Esophagus squamous epithelium (tissue), 5 donors: ENCODE measurements at places on chromosomes 5 and 9.
A peak's percentile ranks its signal among the peaks of the same experiment; 100 is the strongest.

DNA sequence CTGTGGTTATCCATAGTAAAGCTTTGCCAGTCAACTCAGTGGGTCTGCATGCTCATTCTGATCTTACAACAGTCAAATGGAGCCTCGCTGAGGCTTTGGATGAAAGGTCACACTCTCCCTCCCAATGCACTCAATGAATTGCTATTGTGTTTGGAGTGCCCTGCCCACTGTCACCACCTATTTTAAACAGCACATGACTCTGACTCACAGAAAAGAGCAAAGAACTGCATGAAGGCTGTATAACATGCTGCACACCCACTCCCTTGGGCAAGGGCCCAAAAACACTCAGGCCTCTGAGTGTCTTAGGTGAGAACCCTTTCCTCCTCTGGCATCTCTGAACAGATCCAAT lies 118.7 kb upstream of the CCDC112 start:
- no peak for DNase-seq

DNA sequence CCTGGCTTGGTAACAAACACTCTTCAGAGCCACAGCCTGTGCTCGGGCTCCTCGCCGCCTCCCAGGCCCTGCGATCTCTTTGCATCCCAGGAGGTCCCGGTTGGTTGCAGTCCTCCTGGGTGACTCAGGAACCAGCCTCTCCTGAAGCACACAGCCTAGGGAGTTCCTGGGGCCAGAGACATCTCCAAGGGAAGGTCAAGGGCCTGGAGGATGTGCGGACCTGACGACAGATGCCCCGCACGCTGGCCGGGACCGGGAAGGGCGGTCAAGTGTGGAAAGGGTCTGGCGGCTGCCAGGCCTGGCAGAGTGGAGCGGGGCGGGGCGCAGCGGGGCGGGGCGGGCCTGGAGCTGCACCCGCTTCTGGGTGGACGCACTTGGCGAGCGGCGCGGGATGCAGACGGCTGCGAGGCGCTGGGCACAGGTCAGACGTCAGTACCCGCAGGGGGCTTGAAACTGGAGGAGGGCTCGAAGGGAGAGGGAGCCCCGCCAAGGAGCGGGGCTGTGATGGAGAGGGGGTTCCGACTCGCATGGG lies 45.0 kb upstream of the PRSS3 start:
- no peak for DNase-seq

DNA sequence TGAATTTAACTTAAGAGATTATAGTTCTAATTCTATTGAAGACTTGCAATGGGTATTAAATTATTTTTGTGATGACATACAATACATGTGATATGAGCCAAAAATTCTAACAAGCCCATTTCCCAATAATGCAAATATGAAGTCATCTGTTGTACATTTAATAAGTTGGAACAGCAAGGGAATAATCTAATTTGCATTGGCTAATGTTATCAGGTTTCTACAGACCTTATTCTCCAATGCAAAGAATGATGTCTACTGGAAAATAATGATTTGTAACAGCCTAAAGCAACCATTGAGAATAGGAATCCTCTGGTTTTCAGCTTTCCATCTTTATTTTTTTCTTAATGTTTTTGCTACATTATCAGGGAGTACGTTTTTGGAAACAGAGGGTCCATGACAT lies 89.1 kb upstream of the MINAR2 start:
- DNase-seq, result no peak

GRCh38 chr5:139146809-139147482 lies 51.2 kb downstream of the SIL1 start:
- no peak for DNase-seq

DNA sequence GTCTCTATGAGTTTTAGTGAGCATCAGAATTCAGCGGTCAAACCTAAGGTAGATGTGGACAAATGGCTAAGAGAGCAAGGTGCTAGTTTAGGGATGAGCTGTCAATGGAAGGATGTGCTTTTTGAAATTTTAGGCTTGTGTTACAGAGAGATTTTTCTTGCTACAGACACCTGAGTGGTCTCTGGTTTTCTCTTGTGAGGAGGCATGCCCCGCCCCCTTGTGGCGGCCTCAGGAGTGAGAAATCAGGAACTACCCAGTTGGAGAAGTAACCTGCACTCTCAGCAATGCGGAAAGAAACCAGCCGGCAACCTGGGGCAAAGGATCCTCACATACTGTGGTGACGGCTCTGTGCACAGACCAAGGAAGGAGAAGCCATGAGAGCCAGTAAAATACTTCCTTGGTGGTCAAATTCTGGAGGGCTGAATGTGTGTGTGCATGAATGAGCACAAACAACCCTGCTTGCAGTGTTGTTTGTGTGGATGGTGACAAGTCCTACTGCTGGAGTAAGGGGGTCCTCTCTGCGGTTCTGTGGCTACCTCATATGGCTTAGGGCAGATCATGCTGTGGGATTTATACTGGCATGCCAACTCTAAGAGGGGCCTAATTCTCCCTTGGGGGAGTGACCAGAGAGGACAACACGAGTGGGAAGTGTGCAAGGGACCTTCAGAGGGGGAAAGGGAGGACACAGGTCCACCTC lies 16.7 kb upstream of the HSD17B4 start:
- peak; percentile 15 for DNase-seq

GRCh38 chr5:156947925-156948324 lies 15.1 kb downstream of the TIMD4 start:
- no peak for DNase-seq

- DNase-seq, result no peak
Observed at GRCh38 chr9:131997779-131998178, 81.9 kb downstream of the MED27 start.

GRCh38 chr5:73031839-73032238 lies 76.0 kb downstream of the FCHO2 start:
- no peak for DNase-seq

DNA sequence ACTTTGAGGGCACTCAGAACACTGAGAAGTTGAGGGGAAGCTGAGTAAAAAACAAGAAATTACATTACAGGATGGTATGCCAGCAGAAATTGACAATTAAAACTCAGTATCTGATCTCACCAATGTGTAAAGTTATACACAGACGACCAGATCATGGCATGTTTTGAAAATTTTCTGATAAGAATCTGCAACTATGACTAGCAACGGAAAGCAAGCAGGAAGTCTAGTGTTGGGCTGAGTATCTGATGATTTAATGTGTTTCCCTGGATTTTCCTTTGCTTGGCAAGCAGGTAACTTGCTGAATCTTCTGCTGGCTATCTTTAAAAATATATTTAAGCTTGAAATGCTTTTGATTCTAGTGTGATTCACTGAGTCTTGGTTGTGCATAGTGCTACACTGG lies 5.2 kb upstream of the GCNT4 start:
- DNase-seq, result no peak

GRCh38 chr5:8751971-8752370 lies 793.9 kb downstream of the SEMA5A start:
- no peak for DNase-seq

GRCh38 chr5:133959643-133960042 lies 8.8 kb downstream of the C5orf15 start:
- no peak for DNase-seq
